Activated CD4-positive, alpha-beta T cell treated with anti-CD3 and anti-CD28 coated beads, Interleukin-2, amount 50 U/mL, for 24 hours (primary cell): ENCODE measurements at places on chromosomes 4 and X.

- peak; percentile 47 for DNase-seq
These were observed 10.7 kb upstream of the DLG3 start for GRCh38 chrX:70433848-70434351.

- DNase-seq, result no peak
These were observed 1004.7 kb upstream of the LCORL start for GRCh38 chr4:19026281-19026680.

GRCh38 chrX:129823115-129823514 is 20.6 kb downstream of the ZDHHC9 start:
- DNase-seq, result peak; percentile 27

DNA sequence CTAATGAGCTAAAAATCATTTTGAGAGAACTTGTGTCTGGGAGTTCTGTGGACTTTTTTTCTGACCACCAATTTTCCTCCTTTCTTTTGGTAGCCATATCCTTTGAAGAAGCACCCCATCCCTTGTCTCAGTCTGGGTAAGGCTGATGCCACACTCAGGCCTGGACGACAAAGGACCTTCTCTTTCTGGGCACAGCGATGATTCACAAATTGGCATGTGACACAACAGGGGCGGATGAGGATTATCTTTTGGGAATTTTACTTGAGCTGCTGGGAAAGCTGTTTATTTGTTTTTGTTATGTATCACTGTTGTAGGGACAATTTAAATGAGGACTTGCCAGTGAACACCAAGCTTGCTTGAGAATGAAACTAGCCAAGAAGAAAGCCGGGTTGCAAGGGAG is 233.4 kb upstream of the HAND2 start:
- DNase-seq, result no peak

DNA sequence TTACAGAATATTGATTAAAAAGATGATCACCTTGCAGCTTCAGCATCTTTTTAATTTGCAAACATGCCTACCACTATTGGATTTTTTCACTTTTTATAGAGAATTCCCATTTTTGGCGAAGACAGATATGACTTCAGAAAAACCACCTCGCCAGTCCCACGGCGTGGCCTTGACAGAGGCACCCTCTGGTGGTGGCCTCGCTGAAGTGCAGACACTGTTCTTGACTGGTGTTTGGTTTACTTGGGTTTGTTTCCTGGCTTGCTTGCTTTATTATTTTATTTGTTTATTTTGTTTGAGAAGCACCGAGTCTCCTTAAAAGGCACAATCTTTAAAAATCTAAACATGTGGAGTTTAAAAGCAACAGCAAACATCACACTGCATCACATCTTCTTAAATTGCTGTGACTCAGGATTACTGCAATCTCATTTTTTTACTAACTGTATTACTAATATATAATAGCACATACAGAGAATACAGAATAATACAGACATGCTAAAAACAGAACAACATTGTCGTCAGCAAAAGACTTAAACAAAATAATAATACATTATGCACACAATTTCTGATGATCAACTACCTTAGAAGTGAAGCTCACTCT is 13.1 kb upstream of the AMTN start:
- DNase-seq, result peak; percentile 8

DNA sequence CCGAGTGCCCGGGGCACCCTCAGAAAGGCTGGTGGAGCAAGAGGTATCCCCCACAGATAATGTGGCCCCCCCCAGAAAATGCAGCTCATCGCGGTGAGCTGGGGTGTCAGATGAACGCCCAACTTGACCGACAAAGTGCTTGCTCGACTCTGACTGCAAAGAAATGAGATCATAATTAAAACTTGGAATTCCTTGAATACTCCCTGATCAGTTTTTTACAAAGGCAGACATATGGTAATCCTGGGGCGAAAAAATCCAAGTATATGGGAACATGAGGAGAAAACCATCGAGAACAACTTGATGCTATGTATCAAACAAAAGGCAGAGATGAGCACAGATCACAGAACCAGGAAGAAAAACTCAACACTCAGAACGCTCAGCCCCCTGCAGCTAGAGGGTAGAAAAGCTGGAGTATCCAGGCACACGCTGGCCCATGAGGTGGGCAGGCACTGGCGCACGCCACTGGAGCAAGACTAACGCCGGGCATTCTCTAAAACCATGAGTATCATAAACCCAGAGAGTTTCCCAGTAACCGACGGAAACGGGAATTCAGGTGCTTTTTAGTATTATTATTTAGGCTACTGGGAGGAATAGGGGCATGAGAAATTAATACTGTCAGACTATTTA is 127.3 kb downstream of the AFAP1 start:
- DNase-seq, result no peak

GRCh38 chr4:136106753-136107152 is 1425.5 kb downstream of the PCDH18 start:
- no peak for DNase-seq

- no peak for DNase-seq
These were observed 189.3 kb upstream of the ANXA3 start for GRCh38 chr4:78362310-78362709.

DNA sequence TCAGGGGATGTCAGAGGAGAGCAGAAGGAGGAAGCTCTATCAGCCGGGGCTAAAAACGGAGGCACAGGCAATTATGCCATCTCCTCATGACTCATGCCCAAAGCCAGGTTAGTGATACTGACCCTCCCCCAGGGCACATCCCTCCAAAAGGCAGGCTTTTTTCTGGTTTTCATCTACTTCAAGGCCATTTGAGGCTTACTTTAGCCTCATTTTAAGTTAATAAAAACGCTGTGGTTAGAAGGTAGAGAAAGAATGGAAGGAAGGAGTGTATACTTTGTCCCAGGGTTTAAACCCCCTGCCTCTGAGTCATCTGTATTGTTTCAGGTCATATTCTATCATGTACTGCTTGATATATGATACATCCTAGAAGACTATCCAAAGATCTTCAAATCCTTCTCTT is 89.7 kb upstream of the NDP start:
- no peak for DNase-seq

DNA sequence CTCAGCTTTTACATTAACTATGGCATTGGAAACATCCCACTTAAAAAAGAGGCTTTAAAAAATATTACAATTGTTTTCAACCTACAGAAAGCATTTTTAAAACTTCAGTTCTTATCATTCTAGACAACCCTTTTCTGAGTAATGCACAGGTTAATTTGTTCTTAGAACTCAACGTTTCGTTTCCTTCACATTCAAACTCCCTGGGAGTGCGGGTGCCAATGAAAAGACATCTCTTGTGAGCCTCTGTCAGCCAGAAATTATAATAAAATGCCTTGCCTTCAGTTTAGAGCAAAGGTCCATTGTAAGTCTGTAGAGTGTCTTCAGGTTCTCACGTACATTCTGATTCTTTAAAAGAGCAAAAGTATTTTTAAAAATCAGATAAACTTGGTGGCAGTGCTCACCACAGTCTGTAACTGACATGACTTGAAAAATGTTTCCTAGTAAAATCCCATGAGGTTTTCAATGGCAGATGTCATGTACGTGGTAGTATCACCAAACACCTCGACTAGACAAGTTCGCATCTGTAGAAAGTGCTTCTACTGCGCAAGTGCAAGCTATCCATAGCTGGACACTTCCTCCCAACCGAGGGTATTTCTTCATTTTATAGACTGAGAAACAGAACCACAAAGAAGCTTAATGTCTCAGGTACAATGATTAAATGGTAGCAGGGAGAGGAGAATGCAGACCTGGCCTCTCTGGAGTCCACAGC is 65.8 kb downstream of the HAUS3 start:
- DNase-seq, result no peak

GRCh38 chr4:128191115-128191781 is 96.4 kb downstream of the PGRMC2 start:
- DNase-seq, result peak; percentile 48

DNA sequence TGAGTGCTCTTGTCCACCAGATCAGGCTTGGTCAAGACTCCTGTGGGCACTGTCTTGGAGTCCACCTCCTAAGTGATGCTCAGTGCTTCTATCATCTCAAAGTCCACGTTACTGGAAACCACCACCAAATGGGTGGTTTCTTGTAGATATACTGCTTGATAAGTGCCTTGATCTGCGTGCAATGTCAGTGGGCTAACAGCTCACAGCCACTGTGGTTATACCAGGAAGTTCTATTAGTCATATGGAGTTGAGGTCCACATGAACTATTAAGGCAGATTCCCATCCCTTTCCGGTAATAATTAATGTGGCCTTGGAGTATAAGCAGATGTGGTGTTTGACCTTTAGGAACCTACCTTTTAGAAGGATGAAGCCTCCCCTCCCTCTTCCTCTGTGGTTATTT is 161.9 kb downstream of the ZNF518B start:
- no peak for DNase-seq

DNA sequence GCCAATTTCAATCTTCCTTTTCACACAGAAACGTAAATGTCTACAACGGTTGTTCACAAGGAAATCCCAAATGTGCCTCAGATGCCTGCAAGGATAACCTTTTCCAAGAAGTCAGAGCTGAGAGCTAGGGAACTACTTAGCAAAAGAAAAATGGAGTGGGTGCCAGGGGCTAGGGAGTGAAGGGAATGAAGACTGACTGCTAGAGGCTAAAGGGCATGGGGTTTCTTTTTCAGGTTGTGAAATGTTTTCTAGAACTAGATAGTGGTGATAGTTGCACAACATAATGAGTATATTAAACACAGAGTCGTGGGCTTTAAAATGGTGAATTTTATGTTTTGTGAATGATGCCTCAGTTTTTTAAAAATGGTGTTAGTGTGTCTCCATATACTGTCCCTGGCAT is 53.4 kb downstream of the CD99L2 start:
- DNase-seq, result no peak

DNA sequence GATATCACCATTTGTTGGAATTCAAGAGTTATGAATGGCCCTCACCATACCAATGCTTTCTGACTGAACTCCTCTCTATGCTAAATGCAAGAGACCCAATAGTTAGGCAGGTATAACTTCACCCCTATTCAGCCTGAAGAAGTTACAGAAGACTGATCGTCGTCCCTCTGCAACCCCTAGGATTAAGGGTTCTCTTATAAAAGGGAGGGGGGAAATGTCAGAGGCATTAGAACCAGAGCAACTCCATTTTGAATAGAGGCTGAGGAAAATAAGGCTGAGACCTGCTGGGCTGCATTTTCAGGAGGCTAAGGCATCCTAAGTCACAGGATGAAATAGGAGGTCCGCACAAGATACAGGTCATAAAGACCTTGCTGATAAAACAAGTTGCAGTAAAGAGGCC is 494.3 kb downstream of the SPRY1 start:
- DNase-seq, result no peak

DNA sequence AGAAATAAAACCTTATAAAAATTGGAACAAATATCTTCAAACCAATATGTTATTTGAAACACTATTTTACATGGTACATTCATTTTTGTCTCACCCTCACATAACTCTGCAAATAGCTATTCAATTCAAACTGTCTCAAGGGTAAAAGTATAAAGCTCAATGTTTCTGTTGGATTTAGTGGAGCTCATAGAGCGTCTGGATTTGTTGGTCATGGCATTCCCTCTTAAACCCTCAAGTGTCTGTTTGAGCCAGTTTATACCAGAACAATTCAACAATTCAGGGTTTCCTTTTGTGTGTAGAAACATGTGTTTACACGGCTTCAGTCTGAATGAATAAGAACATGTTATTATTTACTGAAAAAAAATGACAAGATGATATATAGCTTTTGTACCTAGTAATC is 161.6 kb downstream of the PCDH18 start:
- DNase-seq, result no peak

GRCh38 chrX:129823522-129823921 is 20.2 kb downstream of the ZDHHC9 start:
- DNase-seq, result no peak

GRCh38 chrX:31580726-31581125 is 508.9 kb upstream of the FTHL17 start:
- DNase-seq, result no peak

DNA sequence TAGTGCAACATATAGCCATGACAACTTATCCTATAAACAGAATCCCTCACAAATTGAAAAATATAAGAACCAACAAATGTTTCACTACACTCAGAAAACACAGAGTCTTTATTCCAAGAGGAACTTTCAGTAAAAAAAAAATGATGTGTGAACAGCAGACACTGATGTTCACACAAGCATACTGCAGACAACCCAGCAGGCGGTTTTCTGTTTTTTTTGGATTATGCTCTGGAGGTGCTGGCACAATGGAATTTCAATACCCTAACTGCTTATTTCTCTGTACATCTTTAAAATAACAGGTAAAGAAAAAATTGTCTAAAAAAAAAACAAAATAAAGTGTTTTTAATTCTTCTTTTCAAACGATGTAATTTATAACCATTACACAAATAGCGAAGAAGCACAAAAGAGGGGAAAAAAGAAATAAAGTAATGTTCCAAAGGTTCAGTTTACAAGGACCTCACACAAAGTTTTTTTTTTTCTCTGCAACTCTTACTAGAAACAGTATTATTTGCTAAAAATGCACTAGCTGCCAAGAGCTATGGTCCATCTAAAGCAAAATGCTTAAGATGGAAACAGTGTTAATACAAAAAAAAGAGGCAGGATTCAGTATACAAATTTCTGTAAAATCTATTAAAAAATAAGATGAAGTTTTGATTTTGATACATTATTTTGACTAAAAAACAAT is 55.3 kb downstream of the ANAPC10 start:
- no peak for DNase-seq

- DNase-seq, result no peak
These were observed 112.9 kb upstream of the NKX1-1 start for GRCh38 chr4:1518997-1519700.

- DNase-seq, result no peak
These were observed 881.6 kb downstream of the PCDH18 start for GRCh38 chr4:136650541-136651277.

DNA sequence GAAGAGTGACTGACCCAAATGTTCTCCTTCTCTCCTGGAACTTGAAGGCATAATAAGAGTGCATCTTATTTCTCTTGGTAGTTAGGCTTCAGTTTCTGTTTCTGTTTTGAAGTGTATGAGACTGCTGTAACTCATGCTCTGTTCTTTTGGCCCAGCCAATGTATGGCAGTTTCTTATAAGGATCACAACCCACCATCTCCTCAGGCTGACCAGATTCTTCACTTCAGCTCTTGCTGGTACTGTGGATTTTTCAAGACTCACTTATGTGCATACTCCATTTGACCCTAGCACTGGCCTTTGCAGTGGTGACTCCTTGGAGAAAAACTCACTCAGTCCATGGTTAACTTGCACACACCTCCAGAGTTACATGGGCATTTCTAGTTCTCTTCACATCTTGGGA is 9.6 kb upstream of the YTHDC1 start:
- no peak for DNase-seq

DNA sequence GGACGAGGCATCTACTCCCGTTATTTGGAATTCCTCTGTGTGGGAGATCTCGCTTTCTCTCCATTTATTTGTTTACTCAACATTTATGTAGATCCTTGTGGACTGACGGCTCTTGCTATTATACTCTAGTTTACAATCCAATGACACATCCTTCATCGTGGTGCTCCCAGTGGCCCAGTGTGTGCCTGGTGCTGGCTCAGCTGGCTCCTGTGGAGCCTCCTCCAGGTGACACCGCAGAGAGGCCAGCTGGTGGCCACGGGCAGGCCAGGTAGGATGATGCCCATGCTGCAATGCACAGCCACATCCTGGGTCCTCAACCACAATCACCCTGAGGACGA is 84.0 kb upstream of the AFAP1 start:
- no peak for DNase-seq
